ENCODE measurements at places on chromosomes 4 and X.

DNA sequence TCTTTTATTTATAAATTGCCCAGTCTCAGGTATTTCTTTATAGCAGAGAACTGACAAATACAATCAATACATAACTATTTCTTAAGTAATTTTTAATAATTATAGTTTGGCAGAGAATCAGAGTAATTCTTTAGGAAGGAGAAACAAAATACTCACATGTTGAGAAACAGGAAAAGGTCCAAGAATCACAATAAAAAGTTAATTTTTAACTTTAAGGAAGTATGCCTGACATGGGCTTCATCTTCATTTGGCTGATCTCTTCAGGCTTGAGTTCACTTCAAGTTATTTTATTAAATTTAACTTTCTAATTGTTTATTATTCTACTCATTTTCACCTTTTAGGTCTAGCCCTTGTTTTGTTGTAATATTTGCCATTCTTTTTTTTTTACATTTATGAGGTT is 36.1 kb upstream of the RNF150 start:
- no peak for DNase-seq

DNA sequence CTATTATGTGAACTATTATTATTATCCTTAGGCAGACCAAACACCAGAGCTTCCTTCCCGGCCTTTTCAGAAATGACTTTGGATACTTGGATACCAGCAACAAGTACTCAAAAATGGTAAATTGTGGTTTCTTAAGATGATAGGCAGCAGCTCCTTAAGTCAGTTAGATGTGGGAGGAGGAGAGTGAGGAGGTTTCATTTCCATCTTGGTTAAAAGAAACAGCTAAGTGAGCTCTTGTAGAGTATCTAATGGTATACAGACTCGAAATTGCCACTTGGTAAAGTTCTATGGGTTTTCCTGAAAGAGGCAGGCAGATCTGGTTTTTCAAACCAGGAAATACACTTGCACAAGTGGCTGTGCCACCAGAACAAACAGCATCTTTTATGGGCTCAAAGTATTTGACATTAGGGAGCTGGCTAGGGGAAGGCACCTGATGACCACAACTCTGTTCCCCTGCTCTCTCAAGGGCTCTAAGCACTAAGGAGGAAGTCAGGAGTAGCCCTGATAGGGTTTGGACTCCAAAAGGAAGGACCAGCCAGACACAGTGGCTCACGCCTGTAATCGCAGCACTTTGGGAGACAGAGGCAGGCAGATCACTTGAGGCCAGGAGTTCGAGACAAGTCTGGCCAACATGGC is 130.9 kb downstream of the TMEM164 start:
- DNase-seq: no peak

DNA sequence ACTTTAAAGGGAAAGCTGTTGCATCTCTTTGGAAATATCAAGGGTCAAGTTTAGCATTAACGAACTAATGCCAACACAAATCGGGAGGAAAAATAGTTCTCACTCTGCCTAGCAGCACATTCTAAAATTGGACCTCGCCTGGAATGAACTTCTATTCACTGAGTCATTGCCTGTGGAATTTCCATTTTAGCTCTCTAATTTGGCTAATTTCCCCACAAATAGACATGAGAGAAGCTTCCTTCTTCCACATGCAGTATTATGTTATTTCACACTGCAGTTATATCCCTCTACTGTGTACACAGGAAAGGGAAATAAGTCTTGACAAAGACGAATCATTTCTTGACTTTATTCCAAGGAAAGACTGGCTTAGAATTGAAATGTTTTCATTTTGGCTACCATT is 9.3 kb downstream of the ZXDA start:
- DNase-seq: no peak

DNA sequence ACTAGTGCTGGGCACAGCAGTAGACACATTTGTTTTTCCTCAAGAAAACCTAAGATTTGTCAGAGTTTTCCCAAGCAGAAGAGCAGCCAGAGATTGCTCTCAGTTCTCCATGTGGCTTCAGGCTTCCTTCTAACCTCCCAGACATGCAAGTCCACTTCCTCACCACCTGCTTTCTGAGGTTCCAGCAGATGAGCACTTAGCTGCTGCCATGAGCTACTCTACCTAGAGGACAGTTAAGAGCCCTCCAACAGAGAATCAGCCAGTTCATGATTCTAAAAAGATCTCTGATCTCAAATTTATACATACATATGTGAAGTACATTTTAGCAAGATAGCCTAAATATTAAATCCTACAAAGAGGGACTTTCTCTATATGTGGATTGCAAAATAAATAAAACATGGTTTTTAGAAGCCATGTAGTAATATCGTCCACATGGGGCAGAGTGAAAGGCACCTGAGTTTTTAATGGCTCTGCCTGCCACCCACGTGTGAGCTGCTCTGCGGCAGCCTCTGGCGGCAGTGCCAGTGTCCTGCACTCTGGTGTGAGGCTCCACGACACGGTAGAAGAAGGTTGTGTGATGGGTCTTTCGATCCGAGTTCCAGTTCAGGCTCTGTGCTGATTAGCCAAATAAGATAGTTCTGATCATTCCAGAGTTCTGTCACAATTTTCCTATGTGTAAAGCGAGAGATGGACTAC is 10.3 kb downstream of the CYP4V2 start:
- peak; percentile 35 for DNase-seq

DNA sequence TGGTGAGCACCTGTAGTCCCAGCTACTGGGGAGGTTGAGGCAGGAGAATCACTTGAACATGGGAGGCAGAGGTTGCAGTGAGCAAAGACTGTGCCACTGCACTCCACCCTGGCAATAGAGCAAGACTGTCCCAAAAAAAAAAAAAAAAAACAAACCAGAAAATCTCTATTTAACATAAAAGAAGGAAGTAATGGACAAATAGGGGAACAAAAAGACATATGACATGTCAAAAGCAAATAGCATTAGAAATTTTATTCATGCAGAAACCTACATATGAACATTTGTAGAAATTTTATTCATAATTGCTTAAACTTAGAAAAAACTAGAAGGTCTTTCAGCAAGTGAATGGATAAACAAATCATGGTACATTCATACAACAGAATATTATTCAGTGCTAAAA is 97.1 kb upstream of the SH3RF1 start:
- DNase-seq: no peak

GRCh38 chrX:135081693-135082404 is 29.9 kb upstream of the RTL8A start:
- no peak for DNase-seq

GRCh38 chr4:18241727-18242126 is 220.2 kb upstream of the LCORL start:
- DNase-seq: no peak

DNA sequence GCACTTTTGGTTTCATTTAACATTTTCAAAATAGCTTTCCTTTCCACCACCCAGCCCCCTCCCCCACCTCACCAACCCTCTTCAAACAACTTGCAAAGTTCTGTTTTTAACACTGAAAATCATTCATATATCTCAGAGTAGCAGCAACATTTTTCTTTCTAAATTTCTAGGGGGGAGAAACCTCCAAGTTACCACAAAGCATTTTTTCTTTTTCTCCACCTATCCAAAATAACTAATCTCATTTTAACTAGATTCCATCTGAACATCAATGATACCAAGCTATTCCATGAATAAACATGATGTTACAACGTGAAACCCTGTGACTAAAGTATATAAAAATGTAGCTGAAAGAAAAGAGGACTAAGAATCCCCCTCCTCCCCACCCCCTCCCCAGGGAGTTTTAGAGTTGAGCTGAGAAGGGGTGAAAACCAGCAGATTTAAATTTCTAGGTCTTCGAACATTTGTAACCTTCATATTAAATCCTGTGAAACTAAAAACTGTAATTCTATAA is 5.2 kb downstream of the LDB2 start:
- DNase-seq: no peak

- DNase-seq: no peak
Measured at GRCh38 chrX:30196322-30196721, 19.0 kb upstream of the MAGEB2 start.

- no peak for DNase-seq
Measured at GRCh38 chrX:112536544-112536943, 143.2 kb downstream of the LHFPL1 start.

- DNase-seq: no peak
Measured at GRCh38 chr4:90542216-90542615, 415.0 kb downstream of the CCSER1 start.

GRCh38 chrX:95675011-95675410 is 1009.6 kb upstream of the DIAPH2 start:
- DNase-seq: no peak

DNA sequence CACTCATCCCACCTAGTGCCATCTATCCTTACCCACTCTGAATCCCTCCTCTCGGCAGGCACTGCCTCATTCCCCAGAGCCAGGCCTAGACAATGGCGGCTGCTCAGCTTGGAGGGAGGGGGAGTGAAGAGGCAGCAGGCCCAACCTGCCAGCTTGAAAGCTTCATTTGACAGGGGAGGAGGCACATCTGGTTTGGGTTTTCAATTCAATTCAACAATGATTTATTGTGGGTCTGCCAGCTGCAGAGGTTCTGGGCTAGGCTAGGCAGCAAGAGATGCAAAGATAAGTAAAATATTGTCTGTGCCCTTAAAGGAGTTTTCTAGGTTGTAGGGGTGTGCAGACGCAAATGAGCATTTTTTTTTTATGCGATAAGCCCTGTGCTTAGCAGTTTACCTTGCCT is 58.5 kb downstream of the RTL9 start:
- DNase-seq: no peak

GRCh38 chr4:67696061-67696460 is 4.9 kb downstream of the UBA6 start:
- DNase-seq: no peak

DNA sequence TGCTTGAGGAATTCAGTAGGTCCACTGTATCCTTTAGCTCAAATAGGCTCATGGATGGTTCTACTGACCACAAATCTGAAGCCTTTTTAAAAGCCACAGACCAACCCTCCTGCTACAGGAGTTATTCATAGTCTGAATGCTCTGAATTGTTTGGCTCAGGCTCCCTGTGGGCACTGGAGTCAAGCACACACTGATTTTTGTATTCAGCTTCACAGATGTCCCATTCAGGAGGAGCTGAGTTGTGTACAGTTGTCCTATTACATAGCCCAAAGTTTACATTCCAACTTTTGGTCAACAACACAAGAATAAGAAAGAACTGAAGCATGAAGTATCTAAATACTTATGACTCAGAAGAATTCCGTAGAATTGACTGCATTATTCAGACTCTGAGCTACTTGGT is 243.9 kb downstream of the UNC5C start:
- DNase-seq: no peak

- DNase-seq: no peak
Measured at GRCh38 chr4:185352202-185352601, 43.5 kb downstream of the LRP2BP start.

- no peak for DNase-seq
Measured at GRCh38 chrX:152652467-152652866, 14.8 kb downstream of the GABRQ start.

- no peak for DNase-seq
Measured at GRCh38 chr4:54961357-54961975, 163.9 kb downstream of the KDR start.

DNA sequence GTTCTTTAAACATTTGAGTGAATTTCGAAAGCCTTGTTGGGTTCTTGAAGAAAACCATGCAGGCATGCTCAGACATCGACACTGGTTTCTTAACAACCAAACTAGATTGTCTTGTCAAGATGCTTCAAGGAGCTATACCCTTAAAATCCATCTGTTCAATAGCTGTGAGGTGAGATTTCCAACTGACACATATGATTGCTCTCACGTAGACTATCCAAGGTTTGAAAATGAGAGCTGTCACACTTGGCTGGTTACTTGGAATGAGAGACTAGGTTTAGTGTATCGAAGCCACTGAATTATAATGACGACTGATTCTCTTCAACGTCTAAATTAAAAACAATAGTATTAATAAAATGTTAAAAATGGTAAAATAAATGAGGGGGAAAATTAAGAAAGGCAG is 2725.5 kb downstream of the ARAP2 start:
- no peak for DNase-seq

- DNase-seq: no peak
Measured at GRCh38 chr4:33160126-33160525, 2440.0 kb downstream of the PCDH7 start.

Data from effector memory CD8-positive, alpha-beta T cell (primary cell).